G401 (cell line): ENCODE measurements at places on chromosomes 11 and 22. TPM values are rescaled to one million over a fixed set of nuclear protein-coding genes. Genes with fewer than 3 reads are reported as not detected.

RGL4 gene
- not detected in 2 replicates for total RNA-seq

DNA sequence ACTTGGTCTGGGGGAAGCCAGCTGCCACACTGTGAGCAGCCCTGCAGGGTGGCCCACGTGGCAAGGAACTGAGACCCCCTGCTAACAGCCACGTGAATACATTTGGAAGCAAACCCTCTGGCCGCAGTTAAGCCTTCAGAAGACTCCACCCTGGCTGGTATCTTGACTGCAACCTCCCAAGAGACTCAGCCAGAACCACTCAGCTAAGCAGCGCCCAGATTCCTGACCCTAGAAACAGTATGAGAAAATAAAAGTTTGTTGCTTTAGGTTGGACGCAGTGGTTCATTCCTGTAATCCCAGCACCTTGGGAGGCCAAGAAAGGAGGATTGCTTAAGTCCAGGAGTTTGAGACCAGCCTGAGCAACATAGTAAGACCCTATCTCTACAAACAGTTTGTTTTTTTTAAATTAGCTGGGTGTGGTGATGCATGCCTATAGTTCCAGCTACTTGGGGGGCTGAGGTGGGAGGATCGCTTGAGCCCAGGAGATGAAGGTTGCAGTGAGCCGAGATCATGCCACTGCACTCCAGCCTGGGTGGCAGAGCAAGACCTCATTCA is 8.7 kb downstream of the ZMAT5 start:
- no peak for DNase-seq

DNA sequence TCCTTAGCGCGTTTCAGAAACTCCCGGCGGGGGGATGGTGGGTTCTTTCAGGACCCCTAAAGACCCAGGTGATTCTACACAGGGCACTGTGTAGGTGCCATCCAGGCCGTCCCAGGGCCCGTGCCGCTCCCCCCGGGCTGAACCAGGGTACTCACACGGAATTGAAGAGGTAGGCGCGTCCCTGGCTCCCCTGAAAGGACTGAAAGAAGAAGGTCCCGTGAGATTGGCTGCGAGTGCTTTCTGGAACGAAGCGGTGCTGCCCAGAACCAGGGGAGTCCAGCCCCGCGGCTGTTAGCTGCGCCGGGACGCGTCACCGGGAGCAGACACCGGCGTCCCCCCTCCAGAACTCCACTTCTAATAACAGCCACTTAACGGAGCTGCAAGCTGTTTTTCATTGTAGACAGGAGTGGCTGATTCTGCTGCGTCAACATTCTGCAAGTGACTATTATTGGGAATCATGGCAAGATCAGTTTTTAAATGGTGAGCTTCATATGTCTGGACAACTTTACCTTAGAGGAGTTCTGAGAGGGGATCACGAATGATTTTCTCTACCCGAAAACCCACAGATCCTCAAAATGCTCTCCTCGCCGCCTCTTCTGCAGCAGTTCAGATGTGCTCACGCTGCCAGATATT is 31.8 kb downstream of the YPEL1 start:
- DNase-seq, result no peak

GRCh38 chr22:47734511-47734910 is 972.1 kb downstream of the TBC1D22A start:
- peak; percentile 63 for DNase-seq

DNA sequence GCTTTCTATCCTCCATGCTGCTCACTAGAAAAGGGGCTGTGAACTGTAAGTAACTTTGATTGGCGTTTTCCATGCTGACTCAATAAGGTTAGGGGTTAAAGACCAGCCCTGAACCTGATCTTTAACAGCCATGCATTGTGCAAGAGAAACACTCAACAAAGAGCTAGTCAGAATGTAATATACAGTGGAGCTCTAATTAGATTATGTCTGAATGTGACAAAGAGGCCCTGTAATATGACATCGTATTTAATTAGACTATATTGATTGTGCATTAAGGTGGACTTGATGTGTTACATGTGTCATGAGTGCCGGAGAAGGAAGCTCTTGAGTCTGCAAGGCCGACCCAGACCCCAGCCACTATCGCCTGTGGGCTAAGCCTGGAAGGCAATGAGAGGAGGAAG is 70.5 kb downstream of the PKNOX2 start:
- no peak for DNase-seq
